Nasal cavity respiratory epithelium epithelial cell of viscerocranial mucosa (primary cell): ENCODE measurements at places on chromosomes 11 and 22. TPM values are rescaled to one million over a fixed set of nuclear protein-coding genes. Genes with fewer than 3 reads are reported as not detected.

MUC5AC gene
- 0.07 TPM in 1 of 2 replicates, not detected in the other for total RNA-seq

KIF18A gene
- total RNA-seq: 0.57 and 1.0 TPM in 2 replicates

CALCA gene
- total RNA-seq: not detected in 2 replicates

JAML gene
- not detected in 2 replicates for total RNA-seq

OR52H1 gene
- 0.36 TPM in 1 of 2 replicates, not detected in the other for total RNA-seq

OR2AT4 gene
- not detected in 2 replicates for total RNA-seq

TMPRSS5 gene
- total RNA-seq: under 0.01 and 0.14 TPM in 2 replicates

WEE1 gene
- 31.4 and 37.3 TPM in 2 replicates for total RNA-seq

ENTHD1 gene
- total RNA-seq: not detected in 2 replicates

RTN4RL2 gene
- total RNA-seq: under 0.01 TPM in 1 of 2 replicates, not detected in the other

RIN1 gene
- 19.5 and 32.3 TPM in 2 replicates for total RNA-seq

KDM4D gene
- 0.78 and 1.0 TPM in 2 replicates for total RNA-seq

LRP4 gene
- total RNA-seq: 3.1 and 21.6 TPM in 2 replicates

PANX3 gene
- total RNA-seq: not detected in 2 replicates

CARD18 gene
- 1.0 TPM in 1 of 2 replicates, not detected in the other for total RNA-seq

KIAA1671 gene
- 20.2 and 52.9 TPM in 2 replicates for total RNA-seq

PYGM gene
- 0.34 and 0.50 TPM in 2 replicates for total RNA-seq

SELENOO gene
- total RNA-seq: 20.8 and 22.6 TPM in 2 replicates

RAB36 gene
- total RNA-seq: 0.34 and 2.4 TPM in 2 replicates

ZP1 gene
- not detected in 2 replicates for total RNA-seq

HYOU1 gene
- 227 and 417 TPM in 2 replicates for total RNA-seq

CCDC117 gene
- 11.6 and 14.5 TPM in 2 replicates for total RNA-seq

SHANK3 gene
- 1.4 and 6.3 TPM in 2 replicates for total RNA-seq

RIMBP3B gene
- total RNA-seq: not detected in 2 replicates

SCN4B gene
- 0.68 and 2.6 TPM in 2 replicates for total RNA-seq

JAM3 gene
- under 0.01 and 0.28 TPM in 2 replicates for total RNA-seq

TSSC4 gene
- total RNA-seq: 49.8 and 77.2 TPM in 2 replicates

KREMEN1 gene
- 8.2 and 20.1 TPM in 2 replicates for total RNA-seq

NXPE4 gene
- not detected in 2 replicates for total RNA-seq

NXPE2 gene
- 0.07 TPM in 1 of 2 replicates, not detected in the other for total RNA-seq

KCNK4 gene
- total RNA-seq: not detected in 2 replicates

OR52M1 gene
- total RNA-seq: not detected in 2 replicates

ZDHHC24 gene
- 7.2 and 11.7 TPM in 2 replicates for total RNA-seq

CEP126 gene
- 1.0 and 1.7 TPM in 2 replicates for total RNA-seq

OR4A16 gene
- not detected in 2 replicates for total RNA-seq

SLC43A3 gene
- 15.6 and 21.9 TPM in 2 replicates for total RNA-seq

BACE1 gene
- 7.5 and 20.6 TPM in 2 replicates for total RNA-seq

MMP10 gene
- 0.93 and 10.3 TPM in 2 replicates for total RNA-seq

RBM4 gene
- 152 and 204 TPM in 2 replicates for total RNA-seq

SEPTIN3 gene
- 0.21 TPM in 1 of 2 replicates, not detected in the other for total RNA-seq

NAALADL1 gene
- 5.8 and 7.2 TPM in 2 replicates for total RNA-seq

IL18 gene
- 23.3 and 40.0 TPM in 2 replicates for total RNA-seq

PDGFD gene
- total RNA-seq: under 0.01 and 0.71 TPM in 2 replicates

POTEH gene
- not detected in 2 replicates for total RNA-seq

MMP1 gene
- total RNA-seq: 3.2 and 150 TPM in 2 replicates

OR8G5 gene
- total RNA-seq: not detected in 2 replicates

MRGPRX4 gene
- not detected in 2 replicates for total RNA-seq

DCHS1 gene
- total RNA-seq: under 0.01 and 0.21 TPM in 2 replicates

PIWIL4 gene
- total RNA-seq: 0.34 and 1.00 TPM in 2 replicates

FOLR1 gene
- total RNA-seq: 4.7 TPM in 1 of 2 replicates, not detected in the other

OR8G1 gene
- not detected in 2 replicates for total RNA-seq
